ENCODE measurements at places on chromosomes 6 and 20.

- DNase-seq = no peak
Measured at GRCh38 chr20:25341716-25342680, 48.6 kb downstream of the ABHD12 start.

DNA sequence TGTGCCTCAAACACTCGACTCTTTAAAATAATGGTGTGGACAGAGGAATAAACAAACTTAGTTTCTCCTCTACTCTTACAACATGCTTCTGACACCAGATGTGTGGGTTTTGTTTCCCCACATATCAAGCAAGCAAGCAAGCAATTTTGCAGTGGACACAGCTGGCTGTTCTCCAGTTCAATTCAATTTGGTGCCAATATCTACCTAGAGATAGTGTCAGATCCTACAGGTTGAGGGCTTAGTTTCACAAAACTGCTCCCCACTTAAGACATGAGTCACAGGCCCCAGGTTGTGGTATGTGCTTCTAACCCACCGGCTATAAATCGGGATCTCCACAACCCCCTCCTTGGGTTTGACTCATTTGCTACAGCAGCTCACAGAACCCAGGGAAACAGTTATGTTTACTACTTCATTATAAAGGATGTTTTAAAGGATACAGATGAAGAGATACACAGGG, 131.4 kb upstream of the TRAF3IP2 start:
- no peak for DNase-seq

DNA sequence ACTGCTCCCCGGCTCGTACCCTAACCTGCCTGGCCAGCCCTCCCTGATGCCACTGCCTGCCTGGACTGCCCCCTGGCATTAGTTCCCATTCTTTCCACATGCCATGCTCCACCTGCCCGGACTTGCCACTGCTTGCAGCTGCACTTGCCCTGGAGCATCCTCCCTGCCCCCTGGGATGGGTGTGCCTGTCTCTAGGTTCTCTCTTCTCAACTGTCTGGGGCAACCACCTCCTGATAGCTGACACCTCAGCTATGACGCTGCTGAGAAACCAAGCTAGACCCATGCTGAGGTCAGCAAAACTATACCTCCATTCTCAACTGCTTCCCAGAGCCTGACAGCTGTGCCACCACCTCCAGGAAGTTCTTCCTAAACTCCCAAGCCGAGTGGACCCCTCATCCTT, 72.1 kb downstream of the PERP start:
- DNase-seq = no peak

DNA sequence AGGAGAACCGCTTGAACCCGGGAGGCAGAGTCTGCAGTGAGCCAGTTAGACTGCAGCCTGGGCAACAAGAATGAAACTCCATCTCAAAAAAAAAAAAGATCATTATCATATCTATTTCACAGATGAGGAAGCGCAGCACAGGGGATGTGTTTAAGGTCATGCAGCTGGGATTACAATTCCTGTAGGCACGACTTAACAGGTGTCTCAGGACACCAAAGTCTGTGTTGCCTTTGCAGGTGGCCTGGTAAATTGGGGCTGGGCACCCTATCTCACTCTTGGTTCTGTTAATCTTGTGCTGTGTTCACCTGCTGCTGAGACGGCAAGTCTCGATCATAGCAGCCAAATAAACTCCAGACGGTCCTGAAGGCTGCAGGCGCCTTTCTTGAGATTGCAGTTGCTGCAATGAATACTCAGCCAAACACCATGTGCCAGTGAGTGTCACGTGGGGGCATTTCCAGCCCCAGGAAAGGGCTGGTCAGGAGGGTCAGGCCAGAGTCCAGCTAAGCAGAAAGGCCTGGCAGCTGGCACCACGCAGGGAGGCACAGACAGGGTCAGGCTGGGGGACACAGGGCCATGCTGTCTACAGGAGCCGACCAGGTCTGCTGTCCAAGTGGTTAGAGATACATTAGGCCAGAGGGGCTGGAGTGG, 55.8 kb downstream of the FGD2 start:
- DNase-seq = no peak

DNA sequence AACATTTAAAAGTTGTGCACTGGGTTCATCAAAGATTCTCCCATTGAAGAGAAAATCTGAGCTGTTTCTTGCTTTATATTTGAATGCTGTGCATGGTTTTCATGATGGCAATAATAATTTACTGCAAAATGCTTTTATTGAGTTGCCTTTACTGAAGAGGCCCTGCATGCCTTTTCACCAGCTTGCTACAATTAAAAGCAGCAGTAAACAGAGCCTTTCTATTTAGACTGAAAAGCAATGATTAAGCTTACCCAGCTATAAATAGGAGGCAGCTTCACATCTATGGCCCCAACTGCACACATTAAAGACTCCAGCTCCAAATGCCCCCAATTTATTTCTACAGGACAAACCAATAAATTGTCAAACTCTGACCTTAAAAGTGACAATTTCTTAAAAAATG, 70.3 kb downstream of the ANKEF1 start:
- no peak for DNase-seq

DNA sequence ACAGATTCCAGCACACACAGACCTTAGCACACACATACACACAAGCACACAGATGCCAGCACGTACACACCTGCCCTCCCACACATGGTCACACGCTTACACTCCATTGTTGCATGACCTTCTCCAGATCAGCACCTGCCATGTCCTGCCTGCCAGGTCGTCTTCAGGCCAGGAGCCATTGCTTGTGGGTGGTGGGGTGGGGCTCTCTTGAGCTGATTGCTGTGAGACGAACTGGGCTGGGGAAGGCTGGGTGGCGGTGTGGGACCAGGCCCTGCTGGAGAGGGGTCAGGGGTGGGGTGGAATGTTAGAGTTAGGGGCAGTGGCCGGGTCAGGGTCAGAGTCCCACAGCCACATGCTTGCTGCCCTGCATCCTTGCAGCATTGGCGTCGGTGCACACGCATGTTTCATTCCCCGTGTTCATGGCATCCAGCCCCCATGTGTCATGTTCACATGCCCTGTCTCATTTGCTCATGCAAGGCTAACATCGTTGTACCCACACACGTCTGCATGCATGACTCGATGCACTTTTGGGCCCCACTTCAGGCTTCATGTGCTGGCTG, 6.5 kb upstream of the NPBWR2 start:
- DNase-seq = peak; percentile 28

DNA sequence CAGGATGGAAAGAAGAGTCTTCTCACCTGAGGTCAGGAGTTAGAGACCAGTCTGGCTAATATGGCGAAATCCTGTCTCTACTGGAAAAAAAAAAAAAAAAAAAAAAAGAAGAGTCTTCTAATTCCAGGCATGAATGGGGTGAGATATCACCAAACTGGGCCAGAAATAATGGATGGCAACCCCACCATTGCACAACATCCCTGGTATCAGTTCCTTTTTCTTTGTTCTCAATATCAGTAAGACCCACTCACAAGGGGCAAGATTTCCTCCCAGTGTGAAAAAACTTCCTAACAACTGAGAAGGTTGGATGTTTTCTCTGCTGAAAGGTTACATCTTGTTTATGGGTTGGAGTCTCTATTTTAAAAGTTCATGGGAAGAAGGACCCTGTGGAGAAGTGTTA, 23.6 kb upstream of the NR2E1 start:
- DNase-seq = no peak

DNA sequence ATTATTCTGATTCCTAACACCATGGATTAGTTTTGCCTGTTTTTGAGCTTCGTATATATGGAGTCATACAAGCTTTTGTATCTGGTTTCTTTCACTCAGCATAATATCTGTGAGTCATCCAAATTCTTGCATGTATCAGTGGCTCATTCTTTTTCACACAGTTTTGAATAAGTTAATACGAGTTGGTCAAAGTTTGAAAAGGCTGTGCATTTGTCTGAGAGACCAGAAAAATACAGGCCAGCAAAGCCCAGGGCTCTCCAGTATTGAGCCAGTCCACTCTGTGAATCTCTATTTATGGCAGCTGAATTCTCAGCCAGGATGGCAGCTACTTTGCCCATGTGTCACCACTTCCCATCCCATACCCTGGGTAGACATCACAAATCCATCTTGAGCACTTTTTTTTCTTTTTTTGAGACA, 7.2 kb upstream of the CHMP4B start:
- no peak for DNase-seq

GRCh38 chr6:170443151-170443662, 109.9 kb downstream of the PSMB1 start:
- peak; percentile 33 for DNase-seq

DNA sequence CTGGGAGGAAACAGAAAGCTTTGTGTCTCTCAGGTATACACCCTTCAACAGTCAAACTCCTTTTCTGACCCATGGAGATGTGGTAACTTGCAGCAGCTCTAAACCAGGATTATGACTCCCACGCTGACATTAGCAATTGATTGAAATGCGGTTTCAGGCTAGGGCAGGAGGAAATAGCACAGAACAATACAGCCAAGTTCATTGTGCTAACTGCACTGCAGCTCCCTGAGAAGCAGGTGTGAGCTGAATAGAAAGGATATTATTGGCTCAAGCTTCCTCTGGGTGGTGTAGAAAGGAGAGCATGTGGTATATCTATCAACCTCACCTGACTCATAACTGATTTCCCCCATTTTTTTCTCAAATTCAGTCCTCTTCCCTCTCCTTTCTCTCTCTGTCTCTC, 612.3 kb upstream of the BTBD3 start:
- no peak for DNase-seq

DNA sequence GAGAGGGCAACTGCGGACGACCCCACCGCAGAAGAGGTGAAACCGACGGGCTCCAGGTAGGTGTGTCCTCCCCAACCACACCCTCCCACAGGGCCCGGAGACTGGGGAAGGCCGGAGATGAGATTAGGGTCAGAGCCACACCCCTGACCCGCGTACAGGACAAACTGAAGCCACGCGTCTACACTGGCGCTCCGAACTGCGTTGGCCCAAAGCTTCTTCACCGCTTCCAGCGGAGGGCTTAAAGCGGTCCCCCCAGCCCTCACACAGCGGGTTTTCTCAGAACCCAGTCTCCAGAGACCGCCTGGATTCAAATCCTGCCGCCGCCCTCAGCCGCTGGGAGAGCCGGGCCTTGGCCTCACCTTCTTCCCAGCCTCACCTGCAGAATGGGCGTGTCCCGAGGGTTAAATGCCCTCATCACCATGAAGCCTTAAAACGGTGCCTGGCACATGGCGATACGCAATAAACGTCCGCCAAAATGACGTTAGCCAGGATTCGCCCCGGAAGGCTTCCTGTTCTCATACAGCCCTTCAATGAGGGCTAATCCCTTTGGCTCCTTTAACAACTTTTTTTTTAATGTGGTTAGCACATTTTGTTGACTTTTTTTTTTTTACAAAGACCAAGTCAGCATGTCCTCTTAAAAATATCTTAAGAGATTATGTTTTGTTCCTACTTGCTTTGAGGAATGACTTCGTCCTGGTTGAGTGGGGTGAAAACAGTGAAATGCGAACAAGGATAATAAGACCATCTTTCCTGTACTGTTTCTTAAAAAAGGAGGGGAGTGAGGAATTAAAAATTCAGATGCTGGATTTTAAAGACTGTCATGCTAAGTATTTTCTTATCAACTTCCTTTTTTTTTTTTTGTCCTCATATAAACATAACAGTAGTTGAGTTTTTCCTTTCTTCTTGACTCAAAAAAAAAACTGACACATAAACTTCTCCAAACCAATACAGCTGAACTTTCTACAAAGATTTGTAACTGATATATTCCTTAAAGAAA, 15.1 kb upstream of the ZNF217 start:
- DNase-seq = peak; percentile 34
